Left lobe of liver (tissue), 2 donors: ENCODE measurements at places on chromosomes 5 and 9.
A peak's percentile ranks its signal among the peaks of the same experiment; 100 is the strongest.

- no peak for DNase-seq
These were observed 6.6 kb upstream of the XPA start for GRCh38 chr9:97703437-97704344.

- no peak for DNase-seq
These were observed 49.6 kb downstream of the GNA14 start for GRCh38 chr9:77598524-77598923.

- DNase-seq = no peak
These were observed 56.9 kb downstream of the KIF24 start for GRCh38 chr9:34272101-34272541.

DNA sequence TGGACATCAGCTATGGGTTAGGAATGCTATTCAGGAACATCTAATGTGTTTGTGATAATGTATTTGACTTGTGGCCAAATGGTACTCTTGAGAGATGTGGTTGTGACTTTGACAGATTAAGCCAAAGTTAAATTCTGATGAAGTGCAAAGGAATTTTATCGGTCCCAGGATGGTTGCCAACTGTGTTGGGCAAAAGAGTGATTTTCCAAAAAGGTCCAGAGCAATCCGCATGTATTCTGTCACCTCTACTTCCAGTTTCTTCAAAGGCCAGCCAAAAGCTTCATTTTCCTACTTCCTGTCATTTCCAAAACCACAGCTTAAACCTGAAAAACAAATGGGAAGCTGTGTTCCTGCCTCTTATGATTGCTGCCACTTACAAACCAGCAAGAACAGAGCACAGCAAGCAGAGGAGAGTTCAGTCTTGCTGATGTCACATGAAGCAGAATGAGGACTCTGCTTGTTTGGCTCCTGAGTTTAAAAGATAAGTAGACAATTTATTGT lies 59.8 kb downstream of the MARCHF3 start:
- DNase-seq = no peak

DNA sequence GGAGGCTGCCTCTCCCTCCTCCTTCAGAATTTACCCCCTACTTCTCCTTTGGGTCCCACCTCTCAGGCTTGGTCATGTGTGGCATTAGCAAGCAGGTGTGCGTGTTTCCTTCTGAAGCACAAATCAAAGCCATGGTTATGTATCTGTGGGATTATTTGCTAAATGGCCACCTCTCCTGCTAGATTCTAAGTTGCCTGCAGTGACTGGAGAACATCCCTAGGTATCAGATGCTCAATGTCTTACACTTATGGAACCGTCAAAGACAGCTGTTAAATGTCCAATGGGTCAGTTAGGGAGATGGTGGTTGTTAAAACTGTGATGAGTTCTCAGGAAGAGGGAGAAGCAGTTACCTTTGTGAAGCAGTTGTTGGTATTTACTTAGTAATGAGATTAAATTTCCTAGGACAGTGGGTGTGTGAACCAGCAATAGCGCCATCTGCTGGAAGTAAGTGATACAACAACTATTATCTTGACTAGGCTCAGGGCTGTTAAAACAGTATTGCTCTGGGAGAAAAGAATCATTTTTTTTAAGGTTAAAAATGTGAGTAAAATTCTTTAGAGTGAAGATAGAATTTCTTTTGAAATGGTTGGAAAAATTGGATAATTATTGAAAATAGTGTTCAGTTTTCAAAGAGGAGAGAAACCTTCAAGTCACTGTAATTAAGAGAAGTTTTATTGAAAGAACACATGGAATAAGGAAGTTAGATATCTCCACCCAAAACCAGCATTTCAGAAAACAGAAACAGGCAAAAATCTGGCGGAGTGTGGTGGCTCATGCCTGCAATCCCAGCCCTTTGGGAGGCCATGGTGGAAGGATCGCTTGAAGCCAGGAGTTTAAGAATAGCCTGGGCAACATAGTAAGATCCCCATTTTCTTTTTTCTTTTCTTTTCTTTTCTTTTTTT lies 71.3 kb downstream of the TMC1 start:
- DNase-seq = no peak

- no peak for DNase-seq
These were observed 23.0 kb upstream of the KIF2A start for GRCh38 chr5:62283005-62283404.

DNA sequence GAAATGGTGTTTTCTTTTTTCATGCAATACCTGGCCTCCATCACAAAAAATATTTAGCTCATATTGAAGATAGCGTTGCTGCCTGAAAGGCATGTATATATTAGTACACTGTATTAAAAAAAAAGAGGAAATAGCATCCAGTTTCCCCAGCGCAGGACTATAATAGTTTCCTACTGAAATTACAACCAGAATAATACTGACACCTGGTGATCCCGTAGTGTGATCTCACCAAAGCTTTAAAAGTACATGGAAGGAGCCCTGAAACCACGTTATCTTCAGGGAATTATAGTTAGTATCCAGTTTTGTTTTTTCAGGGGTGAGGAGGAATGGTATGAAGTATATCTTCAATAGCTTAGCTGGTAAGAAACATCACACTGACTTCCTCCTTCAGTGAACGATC lies 264.9 kb downstream of the CD180 start:
- DNase-seq = no peak

GRCh38 chr9:92266486-92266885 lies 27.0 kb downstream of the IARS1 start:
- DNase-seq = no peak

- no peak for DNase-seq
These were observed 89.7 kb downstream of the DAPK1 start for GRCh38 chr9:87587356-87587745.

- no peak for DNase-seq
These were observed 76.2 kb downstream of the CPLANE1 start for GRCh38 chr5:37172957-37173356.

- peak; percentile 64 for DNase-seq
These were observed 7.9 kb upstream of the ENG start for GRCh38 chr9:127862075-127863011.

- no peak for DNase-seq
These were observed 49.4 kb upstream of the CDH9 start for GRCh38 chr5:27087747-27088146.

GRCh38 chr9:15295761-15296405 lies 11.1 kb downstream of the TTC39B start:
- no peak for DNase-seq

- no peak for DNase-seq
These were observed 109.2 kb downstream of the RAPGEF6 start for GRCh38 chr5:131525805-131526204.

- DNase-seq = peak; percentile 66
These were observed 2.5 kb upstream of the CDK9 start for GRCh38 chr9:127783111-127784008.

DNA sequence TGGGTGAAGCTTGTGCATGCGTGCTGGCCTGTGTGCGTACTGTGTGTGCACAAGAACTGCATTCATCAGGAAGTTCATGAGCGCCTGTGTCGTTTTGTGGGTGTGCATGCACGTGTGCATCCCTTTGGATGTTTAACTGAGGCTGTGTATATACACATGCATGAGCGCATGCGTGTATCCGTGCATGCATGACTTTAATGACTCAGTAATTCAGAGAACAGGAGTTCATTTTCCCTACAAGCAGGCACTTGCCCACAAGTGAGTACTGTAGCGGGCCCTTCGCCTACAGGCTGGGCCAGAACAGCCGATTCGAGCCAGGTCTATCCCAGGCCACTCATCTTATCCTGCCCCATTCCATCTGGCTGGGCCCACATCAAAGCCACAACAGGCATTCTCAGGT lies 29.8 kb downstream of the CORO2A start:
- no peak for DNase-seq

- no peak for DNase-seq
These were observed 9.1 kb upstream of the NUDT12 start for GRCh38 chr5:103571730-103572129.

DNA sequence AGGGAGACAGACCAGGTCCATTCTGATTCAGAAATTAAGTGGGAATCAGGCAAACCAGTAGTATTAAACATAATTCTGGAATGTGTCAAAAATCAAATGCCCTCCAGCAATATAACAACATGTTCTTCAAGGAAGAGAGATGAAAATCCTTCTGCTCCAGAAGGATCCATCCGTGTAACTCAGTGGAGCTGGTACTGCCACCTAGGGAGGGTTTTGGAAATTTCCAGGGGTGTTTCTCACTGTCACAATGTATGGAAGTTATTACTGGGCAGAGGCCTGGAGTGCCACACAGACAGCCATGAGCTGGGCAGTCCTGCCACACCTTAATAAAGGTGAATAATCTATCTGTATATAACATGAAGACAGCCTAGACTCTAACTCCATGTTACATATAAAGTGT lies 87.5 kb downstream of the TTLL11 start:
- no peak for DNase-seq

GRCh38 chr9:134136118-134136995 lies 475 bp downstream of the WDR5 start:
- DNase-seq = no peak

- DNase-seq = no peak
These were observed 162.9 kb upstream of the ELL2 start for GRCh38 chr5:96124589-96124988.

DNA sequence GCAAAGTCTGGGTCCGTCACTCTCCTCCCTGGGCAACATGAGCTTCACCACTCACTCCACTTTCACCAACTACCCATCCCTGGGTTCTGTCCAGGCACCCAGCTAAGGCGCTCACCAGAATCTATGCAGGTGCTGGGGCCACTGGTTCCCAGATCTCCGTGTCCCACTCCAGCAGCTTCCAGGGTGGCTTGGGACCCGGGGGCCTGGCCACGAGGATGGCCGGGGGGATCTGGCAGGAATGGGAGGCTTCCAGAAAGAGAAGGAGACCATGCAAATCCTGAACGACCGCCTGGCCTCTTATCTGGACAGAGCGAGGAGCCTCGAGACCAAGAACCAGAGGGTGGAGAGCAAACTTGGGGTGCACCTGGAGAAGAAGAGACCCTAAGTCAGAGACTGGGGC lies 1611.0 kb upstream of the ACO1 start:
- no peak for DNase-seq

GRCh38 chr5:135986891-135987401 lies 32.2 kb upstream of the LECT2 start:
- no peak for DNase-seq

GRCh38 chr5:173925449-173926071 lies 37.4 kb downstream of the CPEB4 start:
- no peak for DNase-seq

GRCh38 chr5:87002485-87002884 lies 265.2 kb upstream of the RASA1 start:
- no peak for DNase-seq

- DNase-seq = no peak
These were observed 977 bp downstream of the MGAT4B start for GRCh38 chr5:179805529-179806249.

DNA sequence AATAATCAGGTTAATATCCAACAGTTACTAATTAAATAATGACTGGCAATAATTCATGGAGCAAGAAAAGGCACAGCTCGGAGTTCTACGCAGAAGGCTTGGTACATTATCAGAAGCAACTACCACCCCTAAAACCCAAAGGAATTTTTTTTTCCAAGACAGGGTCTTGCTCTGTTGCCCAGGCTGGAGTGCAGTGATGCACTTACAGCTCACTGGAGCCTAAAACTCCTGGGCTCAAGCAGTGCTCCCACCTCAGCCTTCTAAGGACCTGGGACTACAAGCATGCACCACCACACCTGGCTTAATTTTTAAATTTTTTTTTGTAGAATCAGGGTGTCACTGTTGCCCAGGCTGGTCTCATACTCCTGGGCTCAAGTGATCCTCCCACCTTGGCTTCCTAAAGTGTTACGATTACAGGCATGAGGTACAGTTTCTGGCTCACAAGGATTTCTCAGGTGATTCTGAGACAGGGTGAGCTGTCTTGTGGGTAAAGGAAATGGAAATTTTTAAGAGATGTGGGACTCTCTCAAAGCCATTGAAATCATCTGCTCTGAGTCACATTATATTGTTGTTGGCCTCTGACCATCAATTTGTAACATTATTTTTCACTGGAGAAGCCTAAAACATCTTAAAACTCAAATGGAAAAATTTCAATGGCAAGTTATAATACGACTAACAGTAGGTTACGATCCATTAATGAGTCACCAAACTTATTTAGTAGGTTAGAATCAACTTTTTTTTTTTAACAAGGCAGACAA lies 19.7 kb upstream of the HSDL2 start:
- no peak for DNase-seq

- no peak for DNase-seq
These were observed 48.1 kb upstream of the RIOK2 start for GRCh38 chr5:97231025-97231636.

DNA sequence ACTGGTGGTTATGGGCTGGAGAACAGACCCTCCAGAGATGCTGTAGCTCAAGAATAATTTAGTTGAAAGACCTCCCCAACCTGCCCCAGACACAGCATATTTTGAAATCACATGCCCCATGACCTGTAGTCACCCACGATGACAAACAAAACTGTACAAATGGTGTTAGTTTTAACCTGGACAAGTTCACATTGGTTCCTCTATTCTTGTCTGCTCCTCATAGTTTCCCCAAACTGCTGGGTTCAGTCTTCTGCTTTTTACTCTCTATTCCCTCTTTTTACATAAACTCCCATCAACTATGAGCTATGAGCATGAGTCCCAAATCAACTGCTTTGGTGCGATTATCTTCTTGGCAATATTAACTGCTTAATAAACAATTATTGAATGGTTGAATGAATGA lies 365.3 kb upstream of the CLINT1 start:
- DNase-seq = no peak

GRCh38 chr9:35935755-35936509 lies 22.0 kb downstream of the OR2S2 start:
- no peak for DNase-seq

GRCh38 chr9:109010746-109011145 lies 2.6 kb downstream of the CTNNAL1 start:
- no peak for DNase-seq

GRCh38 chr5:114332925-114333324 lies 28.9 kb upstream of the KCNN2 start:
- DNase-seq = no peak

GRCh38 chr9:1718836-1719235 lies 296.3 kb upstream of the SMARCA2 start:
- no peak for DNase-seq

DNA sequence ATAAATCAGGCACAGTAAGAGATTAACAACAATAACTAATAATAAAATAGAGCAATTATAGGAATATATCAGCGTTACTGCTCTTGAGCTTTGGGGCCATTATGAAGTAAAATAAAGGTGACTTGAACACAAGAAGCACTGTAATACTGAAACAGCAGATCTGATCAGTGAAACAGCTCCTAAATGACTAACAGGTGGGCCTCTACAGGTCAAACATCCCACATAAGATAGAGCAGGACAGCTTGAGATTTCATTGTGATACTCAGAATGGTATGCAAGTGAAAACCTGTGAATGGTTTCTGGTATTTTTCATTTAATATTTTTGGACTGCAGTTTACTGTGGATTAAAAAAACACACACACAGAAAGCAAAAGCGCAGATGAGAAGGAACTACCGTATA lies 24.0 kb upstream of the MAP3K1 start:
- no peak for DNase-seq

- no peak for DNase-seq
These were observed 49.9 kb upstream of the SLIT3 start for GRCh38 chr5:169350759-169351240.
